ENCODE measurements at places on chromosomes 7 and 10.

DNA sequence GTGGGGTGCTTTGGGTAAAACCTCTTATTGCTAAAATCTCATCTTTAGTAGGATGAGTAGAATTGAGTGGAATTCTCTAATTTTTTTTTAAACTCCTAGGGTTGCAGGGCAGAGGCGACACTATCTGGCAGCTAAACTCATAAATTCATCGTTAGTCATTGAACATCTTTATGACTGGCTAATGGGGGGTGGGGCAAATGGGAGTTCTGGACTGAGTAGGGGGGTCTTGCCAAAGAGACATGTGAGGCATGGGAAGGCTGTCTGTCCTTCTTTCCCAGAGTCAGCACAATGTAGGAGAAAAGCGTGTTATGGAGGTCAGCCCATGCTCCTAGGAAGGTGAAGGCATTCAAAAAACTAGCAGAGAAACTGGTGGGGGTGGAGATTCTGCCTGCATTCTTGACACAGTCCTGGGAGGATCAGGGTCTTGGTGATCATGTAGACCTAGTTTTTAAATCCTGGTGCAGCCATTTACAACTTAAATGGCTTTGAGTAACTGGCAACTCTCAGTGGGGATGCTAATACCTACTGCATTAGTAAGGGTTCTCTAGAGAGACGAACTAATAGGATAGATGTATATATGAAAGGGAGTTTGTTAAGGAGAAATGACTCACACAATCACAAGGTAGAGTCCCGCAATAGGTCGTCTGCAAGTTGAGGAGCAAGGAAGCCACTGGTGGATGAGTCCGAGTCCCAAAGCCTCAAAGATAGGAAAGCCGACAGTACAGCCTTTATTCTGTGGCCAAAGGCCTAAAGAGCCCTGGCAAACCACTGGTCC lies 47.7 kb downstream of the EMX2 start:
- no peak for DNase-seq

DNA sequence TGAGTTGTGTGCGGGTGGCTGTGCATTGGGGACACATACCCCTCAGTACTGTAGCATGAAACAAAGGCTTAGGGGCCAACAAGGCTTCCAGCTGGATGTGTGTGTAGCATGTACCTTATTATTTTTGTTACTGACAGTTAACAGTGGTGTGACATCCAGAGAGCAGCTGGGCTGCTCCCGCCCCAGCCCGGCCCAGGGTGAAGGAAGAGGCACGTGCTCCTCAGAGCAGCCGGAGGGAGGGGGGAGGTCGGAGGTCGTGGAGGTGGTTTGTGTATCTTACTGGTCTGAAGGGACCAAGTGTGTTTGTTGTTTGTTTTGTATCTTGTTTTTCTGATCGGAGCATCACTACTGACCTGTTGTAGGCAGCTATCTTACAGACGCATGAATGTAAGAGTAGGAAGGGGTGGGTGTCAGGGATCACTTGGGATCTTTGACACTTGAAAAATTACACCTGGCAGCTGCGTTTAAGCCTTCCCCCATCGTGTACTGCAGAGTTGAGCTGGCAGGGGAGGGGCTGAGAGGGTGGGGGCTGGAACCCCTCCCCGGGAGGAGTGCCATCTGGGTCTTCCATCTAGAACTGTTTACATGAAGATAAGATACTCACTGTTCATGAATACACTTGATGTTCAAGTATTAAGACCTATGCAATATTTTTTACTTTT lies 1.8 kb downstream of the DDIT4 start:
- DNase-seq = peak; percentile 68

DNA sequence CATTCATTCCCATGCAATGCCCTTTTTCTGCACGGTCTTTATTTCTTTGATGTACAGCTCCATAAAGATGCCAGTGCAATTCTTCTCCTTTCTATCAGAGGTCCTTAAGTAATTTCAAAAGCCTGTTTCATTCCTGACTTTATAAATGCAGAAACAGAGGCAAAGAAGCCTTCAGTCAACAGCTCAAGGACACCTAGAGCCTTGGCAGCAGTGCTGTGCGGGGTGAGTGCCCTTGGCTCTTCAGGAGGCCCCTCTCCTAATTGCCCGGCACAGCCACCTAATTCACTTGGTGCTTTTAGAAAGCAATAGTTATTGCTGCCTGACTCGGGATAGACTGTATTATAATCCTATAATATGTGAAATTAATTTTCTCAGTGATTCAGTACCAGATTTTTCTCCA lies 169.6 kb upstream of the KLF6 start:
- peak; percentile 11 for DNase-seq

DNA sequence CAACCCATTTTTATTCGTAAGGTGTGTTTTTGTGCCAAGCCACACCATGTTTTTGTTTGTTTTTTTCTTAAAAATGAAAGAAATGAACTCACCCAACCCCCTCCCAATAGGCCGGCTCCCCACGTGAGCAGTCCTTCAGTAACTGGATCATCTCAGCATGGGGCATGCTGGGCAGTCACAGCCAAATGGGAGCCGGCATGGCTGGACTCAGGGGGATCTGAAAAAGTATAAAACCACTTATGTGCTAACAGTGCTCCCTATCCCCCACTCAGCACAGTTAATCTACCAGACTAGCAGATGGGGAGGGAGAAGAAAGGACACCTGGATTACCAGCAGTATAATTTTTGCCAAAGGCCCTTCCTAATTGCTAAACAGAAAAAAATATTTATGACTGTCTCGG lies 39.3 kb downstream of the BAZ1B start:
- no peak for DNase-seq

- DNase-seq = no peak
Measured at GRCh38 chr10:104563548-104563947, 77.5 kb upstream of the SORCS3 start.

DNA sequence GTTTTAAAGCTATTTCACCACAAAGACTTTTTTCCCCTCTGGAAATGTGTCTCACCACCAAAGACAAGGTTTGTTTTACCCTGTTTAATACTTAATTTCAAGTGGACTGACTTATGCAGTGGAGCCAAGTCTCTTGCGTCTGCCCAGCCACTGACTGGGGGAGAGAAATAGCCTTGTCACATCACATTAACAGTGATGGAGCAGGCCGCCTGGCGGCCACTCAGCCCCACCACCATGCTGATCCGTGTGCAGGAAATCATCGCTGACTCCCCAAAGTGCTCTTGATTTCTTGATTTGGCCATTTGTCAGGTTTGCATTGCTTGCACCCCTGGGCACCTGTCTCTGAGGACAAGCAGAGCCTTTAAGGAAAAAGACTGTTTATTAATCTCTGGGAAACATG lies 334.1 kb downstream of the GLRX3 start:
- no peak for DNase-seq

- peak; percentile 85 for DNase-seq
Measured at GRCh38 chr7:134458806-134459698, at the start of gene AKR1B1. Gene AKR1B1, minus strand, starts transcription at chr7:134459100. Its CDS starts 38 bp downstream, at chr7:134459062.

DNA sequence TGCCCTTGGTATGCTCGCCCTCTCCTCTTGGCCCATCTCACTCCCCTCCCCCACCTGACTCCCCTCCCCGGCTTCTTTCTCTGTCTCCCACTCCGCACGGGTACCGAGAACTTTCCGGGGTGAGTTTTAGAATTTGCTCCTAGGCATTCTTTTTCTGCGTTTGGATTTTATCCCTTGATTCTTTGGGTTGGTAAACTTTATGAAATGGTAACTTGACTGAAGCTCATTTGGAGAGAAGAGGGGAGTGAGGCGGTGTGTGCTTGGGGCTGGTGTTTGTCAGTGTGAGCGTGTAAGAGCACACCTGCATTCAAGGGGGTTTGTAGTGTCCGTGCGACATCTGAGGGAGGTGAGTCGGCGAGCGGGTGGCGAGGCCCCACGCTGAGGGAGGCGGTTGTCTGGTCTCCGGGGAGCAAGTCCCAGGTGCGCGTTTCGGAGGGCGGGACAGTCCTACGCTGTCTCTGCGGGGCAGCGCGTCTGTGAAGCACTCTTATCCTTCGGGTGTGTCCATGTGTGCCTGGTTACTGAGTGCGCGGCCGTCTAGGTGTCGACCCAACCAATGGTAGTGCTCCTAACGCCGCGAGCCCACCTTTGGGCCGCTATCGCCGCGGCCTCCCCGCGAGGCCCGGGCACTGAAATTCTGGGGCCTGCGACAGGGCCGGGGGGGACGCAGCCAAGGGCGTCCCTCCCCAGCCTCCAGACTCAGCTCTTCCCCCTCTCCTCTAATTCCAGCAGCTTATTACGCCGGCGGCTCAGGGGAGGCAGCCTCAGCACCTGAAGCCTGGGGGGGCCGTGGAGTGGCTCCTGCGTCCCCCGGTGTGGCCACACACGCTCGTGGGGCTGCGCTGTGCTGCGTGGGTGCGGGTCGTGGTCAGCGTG lies 2.6 kb upstream of the ZNF503 start:
- peak; percentile 57 for DNase-seq

- DNase-seq = no peak
Measured at GRCh38 chr7:127959770-127960169, 71.5 kb downstream of the LRRC4 start.

DNA sequence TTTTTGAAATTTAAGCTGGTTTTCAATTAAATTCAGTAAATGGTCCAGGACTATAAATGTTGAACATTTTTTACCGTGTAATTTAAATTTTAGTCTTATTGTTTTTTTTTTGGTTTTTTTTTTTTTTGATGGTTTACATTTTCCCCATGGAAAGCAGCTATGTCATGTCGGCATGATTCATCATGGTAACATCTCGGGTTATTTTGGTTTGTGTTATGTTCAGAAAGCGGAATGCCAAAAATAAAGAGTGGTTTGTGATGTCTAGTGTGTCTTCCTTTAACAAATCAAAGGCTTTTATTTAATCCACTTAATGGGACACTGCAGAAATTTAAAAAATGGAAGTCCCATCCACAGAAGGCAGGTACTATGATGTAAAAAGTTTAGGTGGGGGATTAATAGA lies 58.5 kb downstream of the TRUB1 start:
- DNase-seq = no peak

All from colonic mucosa (tissue), 4 donors.